Upper lobe of left lung (tissue), 6 donors: ENCODE measurements at places on chromosomes 2 and 18. TPM values are rescaled to one million over a fixed set of nuclear protein-coding genes. Genes with fewer than 3 reads are reported as not detected.

ADAM17 gene
- total RNA-seq: 63.5 TPM

SERPINB11 gene
- not detected for total RNA-seq

FEV gene
- not detected for total RNA-seq

DSG4 gene
- total RNA-seq: not detected

KIAA2012 gene
- total RNA-seq: 2.2 TPM
